Temporal lobe (tissue), 4 donors: ENCODE measurements at places on chromosomes 5 and 9. TPM values are rescaled to one million over a fixed set of nuclear protein-coding genes. Genes with fewer than 3 reads are reported as not detected.

The TMC1 gene
- 0.25 TPM for total RNA-seq

The WDR41 gene
- 70.8 TPM for total RNA-seq

The TERT gene
- not detected for total RNA-seq

The PRRX2 gene
- 0.25 TPM for total RNA-seq

The PNPLA7 gene
- total RNA-seq: 0.74 TPM
